ENCODE measurements at places on chromosomes 11 and 22.

DNA sequence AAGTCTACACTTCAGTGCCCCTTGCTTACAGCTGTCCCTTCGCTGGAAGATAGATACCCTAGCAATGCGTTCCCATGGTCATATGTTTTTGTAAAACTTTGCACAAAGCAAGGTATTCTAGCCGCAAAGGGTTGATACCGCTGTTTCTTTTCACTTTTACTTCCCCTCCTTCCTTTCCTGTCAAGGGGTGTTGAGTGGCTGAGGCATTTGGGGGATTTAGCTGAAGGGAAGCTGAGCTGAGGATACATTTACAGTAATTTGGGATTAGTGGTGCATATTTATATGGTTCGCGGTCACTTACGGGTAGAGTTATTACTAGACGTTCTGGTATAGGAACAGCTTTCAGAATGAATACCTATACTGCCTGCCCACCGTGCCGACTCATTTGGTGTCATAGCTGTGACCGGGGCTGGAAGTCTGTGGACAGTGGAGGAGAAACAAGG, 86.9 kb upstream of the WNT11 start:
- no peak for DNase-seq

DNA sequence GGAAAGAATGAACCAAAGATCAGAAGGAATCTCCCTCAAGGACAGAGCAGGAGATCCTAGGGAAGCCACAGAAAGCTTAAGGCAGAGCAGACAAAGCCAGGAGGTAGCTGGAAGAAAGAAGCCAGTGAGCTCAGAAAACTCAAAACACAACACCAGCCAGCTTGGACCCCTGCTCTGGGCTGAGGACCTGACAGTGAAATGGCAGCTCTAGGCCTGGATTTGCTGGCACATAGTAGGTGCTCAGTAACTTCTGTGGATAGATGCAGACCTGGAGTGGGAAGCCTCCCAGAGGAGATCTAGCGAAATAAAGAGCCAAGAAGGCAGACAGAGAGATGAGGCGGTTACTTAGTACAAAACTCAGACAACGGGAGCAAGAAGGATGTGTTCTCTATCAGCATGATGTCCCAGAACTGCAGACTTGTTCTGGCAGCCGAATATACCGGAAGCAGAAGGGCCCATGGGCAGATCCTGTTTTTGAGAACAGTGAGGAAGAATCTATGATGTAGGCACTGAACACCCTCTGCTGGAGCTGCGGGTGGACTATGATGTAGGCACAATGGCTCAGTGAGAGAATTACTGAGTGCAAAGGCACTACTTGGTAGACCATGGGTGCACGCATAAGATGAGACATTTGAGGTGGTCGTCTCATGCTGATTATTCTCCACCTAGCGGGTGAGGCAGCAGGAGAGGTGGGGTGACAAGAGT, 4.8 kb downstream of the ROBO4 start:
- no peak for DNase-seq

GRCh38 chr22:40425082-40425481, 54.7 kb downstream of the SGSM3 start:
- DNase-seq: no peak

DNA sequence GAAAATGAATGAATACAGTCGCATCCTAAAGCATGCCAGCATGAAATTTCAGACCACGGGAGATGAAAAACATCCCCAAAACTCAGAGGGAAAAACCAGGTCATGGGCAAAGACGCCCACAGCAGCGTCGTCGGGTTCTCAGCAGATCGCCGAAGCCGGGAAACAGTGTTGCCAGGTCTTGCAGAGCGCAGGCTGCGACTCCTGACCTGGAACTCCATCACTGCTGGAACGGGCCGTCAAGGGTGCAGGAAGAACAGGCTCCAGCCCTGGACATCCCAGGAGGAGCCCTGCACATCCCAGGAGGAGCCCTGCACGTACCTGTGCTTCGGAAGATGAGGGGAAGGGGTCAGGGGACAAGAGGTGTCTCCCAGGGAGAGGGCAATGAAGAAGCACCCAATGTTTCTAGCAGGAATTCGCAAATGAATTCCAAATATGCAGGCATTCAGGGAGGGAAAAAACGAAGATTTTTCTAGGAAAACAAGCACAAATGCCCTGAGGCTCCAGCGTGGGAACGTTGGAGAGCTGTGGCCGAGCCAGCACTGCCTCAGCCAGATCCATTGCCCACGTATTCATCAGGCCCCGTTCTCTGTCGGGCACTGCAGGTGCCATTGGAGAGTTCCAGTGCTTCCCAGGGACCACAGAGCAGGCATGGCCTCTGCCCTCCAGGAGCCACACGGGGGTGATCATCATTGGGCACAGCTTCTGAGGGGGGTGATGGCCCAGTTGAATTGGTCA, 1110.4 kb downstream of the BRD1 start:
- DNase-seq: no peak

DNA sequence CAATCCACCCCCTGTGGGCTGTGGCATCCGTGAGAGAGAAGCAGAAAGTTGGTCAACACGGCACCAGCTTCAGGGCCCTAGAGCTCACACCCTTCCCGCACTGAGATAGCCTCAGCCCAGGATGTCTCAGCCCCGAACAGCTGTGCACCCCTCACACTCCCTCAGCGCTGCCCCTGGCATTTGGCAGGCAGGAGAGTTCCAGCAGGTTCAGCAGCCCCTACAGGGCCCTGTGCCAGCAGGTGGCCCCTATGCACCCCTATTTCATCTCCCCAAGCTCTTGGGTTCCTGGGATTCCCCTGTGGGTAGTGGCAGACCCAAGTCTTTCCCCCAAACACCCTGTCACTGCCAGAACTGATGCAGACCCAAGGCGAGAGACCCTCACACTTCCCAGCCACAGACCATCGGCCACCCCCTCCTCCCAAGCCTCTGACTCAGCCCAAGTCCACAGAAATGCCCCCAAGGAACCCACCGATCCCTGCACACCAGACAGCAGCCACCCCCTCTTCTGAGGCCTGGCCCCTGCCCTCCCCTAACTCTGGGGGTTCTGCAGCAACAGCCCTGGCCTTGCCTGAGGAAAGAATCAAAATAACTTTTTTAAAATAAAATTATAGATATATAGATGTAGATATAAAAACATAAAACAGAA, 183.6 kb downstream of the IGLL1 start:
- DNase-seq: no peak

DNA sequence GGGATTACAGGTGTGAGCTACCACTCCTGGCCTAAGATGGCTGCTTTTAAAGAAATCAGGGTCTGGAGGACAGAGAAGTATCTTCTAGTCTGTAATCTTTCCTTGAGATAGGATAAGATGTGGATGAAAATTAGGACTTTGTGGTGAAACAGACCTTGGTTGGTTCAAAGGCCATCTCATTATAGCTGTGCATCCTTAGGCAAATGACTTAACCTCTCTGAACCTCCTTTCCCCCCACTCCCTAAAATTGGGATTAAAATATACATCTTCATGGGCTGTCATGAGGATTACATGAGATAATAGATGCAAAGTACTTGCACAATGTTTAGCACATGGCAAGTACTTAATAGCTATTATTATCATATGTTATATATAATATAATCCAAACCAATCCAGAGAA, 10.8 kb upstream of the E2F8 start:
- no peak for DNase-seq

DNA sequence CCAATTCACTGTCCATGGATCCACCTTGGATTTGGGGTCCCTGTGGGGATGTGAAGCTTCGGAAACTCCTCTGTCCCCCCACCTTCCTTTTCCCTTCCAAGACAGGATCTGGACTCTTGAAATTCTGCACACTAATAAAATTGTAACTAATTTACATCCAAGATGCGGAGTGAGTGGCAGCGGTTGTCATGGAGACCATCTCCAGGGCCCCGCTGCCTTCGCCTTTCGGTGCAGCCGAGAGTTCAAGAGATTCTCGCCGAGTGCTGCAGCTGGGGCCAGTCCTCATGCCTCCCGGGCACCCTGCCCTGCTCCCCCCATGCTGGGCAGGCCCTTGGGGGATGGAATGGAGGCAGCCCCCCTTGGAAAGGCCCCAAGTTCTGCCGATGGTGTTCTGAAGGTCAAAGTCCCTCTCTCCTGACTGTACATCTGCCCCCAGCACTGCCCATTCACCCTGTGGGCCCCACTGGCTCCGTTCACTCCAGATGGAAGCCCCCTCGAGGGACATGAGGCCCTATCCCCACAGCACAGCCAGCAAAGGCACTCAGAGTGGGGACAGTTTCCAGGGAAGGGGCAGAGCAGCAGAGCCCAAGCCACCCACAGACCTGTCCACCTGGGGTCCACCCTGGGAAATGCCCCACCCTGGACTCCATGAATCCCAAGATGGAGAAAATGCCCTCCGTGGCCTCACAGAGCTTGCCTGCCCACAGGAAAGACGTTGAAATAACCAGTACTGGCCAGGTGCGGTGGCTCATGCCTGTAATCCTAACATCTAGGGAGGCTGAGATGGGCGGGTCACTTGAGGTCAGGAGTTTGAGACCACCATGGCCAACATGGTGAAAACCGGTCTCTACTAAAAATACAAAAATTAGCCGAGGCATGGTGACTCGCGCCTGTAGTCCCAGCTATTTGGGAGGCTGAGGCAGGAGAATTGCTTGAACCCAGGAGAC, 25.9 kb downstream of the IGLL1 start:
- no peak for DNase-seq

- DNase-seq: peak; percentile 76
These were observed 1191.9 kb downstream of the BRD1 start for GRCh38 chr22:48635816-48636215.

- DNase-seq: no peak
These were observed 35.2 kb upstream of the PARVG start for GRCh38 chr22:44145544-44145943.

- DNase-seq: peak; percentile 53
These were observed 75.8 kb downstream of the GGTLC2 start for GRCh38 chr22:22720201-22720723.

GRCh38 chr11:102914238-102915043, 39.7 kb upstream of the MMP12 start:
- peak; percentile 49 for DNase-seq

DNA sequence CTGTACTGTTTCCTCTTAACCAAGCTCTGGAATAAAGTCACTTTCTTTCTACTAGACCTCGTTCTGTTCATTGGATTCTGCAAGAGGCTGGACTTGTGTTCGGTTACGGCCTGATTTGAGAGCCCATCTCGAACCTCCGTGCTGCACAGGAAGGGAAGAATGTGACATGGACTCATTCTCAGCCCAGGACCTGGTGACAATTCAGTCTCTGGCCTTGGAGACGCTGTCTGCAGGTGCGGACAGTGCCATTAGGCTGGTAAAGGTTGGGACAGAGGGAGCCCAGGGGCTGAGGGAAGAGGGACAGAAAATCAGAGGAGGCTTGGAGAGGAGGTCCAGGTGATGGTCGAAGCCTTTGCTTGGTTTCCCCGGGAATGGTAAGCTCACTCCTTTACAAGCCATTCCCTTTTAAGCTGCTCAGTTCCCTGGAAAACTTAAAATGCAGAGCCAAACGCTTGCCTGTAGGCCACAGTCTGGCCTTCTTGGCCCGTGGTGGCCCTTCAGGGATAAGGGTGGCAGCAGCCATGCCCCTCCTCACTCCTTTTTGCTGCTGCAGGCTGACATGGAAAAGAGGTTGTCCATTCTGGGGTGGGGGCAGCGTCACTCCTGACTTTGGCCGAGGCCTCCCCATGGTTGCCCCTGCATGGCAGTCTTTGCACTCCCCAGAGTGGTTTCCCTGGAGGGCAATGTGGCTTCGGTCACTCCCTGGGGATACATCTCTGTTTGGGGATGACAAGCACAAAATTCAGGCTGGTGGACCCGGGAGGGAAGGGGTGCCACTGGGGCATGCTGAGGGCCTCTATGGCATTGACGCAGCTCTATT, 52.3 kb downstream of the SHISAL1 start:
- no peak for DNase-seq

DNA sequence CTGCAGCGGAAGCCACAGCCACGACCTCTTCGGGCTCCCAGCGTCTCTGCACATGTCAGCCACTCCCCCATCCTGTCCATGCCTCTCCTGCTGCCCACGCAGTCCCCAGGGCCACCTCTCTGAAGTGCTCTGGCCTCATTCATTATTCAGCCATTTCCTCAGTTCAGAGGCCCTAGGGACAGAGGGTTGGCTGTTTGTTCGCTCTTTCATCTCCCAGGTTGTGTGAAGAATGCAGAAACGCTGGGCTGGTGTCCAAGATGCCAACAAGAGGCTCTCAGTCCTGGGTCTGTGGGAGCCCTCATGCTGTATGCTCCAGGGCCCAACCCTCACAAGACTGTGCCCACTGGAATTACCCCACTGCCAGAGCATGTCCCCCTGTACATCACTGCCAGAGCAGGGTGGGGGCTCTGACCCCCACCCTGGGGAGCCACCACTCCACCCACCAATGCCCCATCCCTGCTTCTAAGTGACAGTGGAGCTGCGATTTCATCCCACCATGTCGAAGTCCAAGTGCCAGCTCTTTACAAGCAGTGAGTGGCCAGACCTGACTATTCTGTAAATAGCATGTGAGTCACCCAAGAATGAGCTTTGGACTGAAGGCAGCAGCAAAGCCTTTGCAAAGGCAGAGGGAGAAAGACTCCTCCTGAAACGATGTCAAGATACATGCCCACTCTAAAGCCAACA, 209.6 kb downstream of the BUD13 start:
- peak; percentile 75 for DNase-seq

GRCh38 chr11:76313913-76314740, 66.8 kb downstream of the THAP12 start:
- DNase-seq: no peak

DNA sequence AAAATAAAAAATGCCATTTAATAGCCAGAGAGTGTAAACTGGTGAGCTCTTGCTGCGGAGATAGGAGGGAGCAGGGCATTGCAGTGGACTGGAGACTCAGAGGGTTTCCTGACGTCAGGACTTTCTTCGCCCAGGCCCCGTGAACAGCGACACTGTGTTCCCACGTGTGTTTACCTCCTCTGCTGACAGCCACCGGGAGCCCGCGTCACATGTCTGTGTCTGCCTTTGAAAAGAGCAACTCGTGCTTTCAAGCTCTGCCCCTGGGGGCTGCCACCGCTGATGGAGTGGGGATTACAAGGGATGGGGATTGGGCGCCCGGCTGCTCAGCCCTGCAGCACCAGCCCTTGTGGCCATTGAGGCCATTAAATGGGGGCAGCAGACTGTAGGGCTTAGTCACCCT, 3.3 kb downstream of the TANGO2 start:
- no peak for DNase-seq

DNA sequence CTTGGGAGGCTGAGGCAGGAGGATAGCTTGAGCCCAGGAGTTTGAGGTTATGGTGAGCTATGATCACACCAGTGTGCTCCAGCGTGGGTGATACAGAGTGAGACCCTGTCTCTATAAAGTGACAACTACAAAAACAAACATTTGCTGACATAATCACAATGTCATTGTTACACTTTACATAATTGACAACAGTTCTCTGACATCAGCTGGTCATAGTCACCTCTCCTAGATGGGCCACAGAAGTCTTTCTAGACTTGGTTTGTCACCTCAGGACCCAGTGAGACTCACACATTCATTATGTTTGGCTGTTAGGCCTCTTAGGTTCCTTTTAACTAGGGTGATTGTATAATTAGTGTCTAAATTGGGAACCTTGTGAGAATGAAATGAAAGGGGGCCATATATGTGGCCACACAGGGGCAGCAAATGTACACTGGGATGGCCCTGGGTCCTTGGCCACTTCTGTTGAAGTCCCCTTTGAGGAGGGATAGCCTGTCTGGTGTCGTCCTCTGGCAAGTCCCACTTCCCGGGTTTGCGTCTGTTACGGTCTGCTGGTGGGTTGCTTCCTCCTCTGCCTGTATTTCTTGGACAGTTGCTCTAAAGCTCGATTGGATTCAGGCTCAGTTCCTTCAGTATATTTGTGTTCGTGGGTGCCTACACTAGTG, 5.8 kb upstream of the PPIL2 start:
- no peak for DNase-seq

GRCh38 chr11:104583857-104584256, 314.4 kb downstream of the CASP12 start:
- DNase-seq: no peak

- DNase-seq: no peak
These were observed 779.3 kb downstream of the DLG2 start for GRCh38 chr11:84847842-84848241.

GRCh38 chr11:17528906-17529843, 15.0 kb downstream of the USH1C start:
- DNase-seq: no peak
